ENCODE measurements at places on chromosomes 5 and 9.

- no peak for DNase-seq
Measured at GRCh38 chr5:82971901-82972300, 105.3 kb downstream of the TMEM167A start.

DNA sequence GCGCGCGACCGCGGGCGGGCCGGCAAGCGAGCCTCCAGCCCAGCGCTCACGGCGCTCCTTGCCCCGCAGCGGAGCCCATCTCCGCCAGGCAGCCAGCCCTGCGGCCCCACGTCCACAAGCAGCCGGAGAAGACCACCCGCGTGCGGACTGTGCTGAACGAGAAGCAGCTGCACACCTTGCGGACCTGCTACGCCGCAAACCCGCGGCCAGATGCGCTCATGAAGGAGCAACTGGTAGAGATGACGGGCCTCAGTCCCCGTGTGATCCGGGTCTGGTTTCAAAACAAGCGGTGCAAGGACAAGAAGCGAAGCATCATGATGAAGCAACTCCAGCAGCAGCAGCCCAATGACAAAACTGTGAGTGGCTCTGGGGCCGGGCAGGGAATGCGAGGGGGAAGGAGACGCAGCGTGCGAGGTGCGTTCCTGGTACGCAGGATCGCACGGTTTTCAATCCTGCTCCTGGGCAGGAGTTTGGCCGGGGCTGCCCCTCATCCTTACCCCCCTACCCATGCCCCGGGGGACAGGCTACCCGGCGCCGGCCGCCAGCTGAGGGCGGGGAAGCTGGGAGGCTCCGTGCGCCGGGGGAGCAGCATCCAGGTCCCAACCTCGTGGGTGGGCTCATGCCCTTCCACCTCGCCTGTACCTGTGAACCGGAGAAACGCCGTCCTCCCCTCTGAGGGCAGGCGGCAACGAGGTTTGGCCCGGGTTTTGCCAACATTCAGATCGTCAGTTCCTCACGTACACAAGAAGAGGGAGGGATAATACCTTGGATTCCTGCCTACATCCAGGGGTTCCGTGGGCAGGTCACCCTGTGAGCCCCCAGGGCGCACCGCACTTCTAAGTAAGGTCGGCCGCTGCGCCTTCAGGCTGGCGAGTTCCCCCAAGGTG is 6.6 kb downstream of the ISL1 start:
- no peak for DNase-seq

DNA sequence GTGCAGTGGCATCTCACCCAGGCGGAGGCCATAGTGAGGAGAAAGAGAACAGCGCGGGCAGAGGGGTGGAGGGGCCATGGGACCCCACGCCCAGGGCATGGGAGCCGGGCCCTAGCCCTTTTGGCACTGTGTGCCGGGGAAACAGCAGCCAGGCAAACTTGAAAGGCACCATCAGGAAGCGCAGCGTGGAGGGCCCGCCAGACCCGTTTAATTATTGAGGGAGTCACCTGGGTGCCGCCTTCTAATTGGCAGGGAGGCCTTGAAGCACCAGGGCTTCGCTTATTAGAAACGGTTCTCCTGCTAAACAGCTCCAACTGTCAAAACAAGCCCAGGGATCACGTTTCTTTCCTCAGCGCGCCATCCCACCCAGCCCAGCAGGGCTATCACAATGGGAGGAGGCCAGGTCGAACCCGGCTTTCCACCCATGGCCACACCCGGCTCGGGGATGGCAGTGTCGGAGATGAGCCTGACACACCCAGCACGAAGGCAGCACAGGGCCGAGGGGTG is 104.6 kb upstream of the SARDH start:
- no peak for DNase-seq

- DNase-seq = no peak
Measured at GRCh38 chr9:135776893-135777622, 75.1 kb downstream of the KCNT1 start.

DNA sequence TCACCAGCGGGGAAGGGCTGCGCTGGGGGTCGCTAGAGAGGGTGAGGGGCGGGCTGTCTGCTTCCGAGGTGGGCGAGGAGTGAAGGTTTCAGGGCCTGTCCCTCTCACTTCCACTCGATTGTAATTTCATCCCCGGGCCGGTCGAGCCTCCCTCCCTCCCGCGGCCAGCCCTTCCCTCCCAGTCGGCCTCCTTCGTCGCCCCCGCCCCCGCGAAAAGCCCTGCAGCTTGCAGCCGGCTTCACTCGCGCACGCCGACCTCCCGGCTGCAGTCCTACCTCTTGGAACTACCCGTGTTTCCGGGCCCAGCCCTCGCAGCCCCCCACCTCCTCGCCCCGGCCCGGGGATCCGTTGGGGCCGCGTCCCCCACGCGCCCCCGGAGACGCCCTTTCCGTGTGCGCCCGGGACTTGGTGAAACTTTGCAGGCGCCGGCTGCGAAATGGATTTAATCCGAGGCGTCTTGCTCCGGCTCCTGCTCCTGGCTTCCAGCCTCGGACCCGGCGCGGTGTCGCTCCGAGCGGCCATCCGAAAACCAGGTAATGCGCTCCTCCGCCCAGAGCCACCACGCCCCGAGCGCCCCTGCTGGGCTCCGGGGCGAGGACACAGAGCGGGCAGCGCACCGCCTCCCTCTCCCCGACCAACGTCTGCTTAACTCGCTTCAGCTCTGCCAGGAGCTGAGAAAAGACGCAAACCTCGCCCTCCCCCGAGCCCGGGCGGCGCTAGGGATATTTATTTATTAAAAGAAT is at the start of gene EGFLAM:
TSS of gene EGFLAM (plus strand) at position 241 of the 743 bp plus-strand sequence. CDS start at position 437, 196 bp downstream.
- no peak for DNase-seq

- DNase-seq = no peak
Measured at GRCh38 chr5:3364941-3365340, 230.7 kb upstream of the IRX1 start.

GRCh38 chr5:14748180-14748900 is 83.8 kb downstream of the OTULIN start:
- no peak for DNase-seq

DNA sequence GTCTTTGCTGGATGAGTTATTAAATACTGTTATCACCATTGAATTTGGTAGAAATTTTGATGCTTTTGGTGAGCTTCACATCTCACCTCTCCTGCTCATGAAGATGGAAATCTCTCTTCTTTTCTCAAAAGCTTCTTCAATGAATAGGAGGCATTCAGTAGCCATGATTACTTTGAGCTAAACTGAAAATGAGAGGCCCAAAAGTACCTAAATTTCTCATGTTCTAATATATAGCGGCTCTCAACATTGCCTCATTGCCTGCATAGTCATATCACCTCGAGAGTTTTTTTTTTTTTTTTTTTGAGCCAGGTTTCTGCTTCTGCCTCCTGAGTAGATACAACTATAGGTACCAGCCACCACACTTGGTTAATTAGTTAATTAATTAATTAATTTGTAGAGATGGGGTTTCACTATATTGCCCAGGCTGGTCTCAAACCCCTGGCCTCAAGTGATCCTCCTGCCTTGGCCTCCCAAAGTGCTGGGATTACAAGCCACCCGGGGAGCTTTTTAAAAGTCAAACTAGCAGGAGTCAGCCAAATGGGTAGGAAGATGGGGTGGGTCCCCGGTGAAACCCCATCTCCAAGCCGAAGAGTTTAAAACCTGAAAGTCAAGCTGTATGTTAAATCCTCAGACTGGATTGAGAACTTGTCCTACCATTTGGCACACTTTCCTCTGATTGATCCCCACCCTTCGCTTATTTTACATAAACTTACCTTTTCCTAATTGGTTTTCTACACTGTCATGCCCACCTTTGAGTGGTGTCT is 169.0 kb downstream of the DOCK2 start:
- no peak for DNase-seq

GRCh38 chr9:122821278-122821943 is 7.0 kb downstream of the PDCL start:
- DNase-seq = no peak

GRCh38 chr9:7163932-7164331 is 406.2 kb downstream of the KDM4C start:
- no peak for DNase-seq

DNA sequence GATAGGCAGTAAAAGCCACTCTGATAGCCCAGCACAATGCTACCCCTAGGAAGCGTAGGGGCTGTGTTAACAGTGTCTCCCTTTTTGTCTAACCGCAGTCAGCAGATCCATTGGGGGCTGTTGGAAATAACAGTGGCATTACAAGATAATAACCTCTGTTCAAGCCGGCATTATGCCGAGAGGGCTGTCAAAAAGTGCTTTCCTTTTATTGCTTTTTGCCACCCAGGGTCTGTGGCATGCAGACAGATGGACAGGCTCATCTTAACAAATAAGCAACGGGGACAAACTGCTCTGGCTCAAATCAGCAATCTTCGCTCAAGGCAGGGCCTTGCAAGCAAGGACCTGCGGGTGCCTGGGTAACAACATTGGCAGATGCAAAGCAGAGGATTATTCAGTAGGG is 123.3 kb downstream of the TLR4 start:
- no peak for DNase-seq

- DNase-seq = no peak
Measured at GRCh38 chr9:37801959-37802711, 1.5 kb downstream of the DCAF10 start.

- no peak for DNase-seq
Measured at GRCh38 chr5:112649882-112650281, 87.8 kb upstream of the APC start.

- no peak for DNase-seq
Measured at GRCh38 chr5:79526493-79526892, 12.6 kb upstream of the HOMER1 start.

- DNase-seq = no peak
Measured at GRCh38 chr9:77957652-77958051, 74.0 kb downstream of the GNAQ start.

DNA sequence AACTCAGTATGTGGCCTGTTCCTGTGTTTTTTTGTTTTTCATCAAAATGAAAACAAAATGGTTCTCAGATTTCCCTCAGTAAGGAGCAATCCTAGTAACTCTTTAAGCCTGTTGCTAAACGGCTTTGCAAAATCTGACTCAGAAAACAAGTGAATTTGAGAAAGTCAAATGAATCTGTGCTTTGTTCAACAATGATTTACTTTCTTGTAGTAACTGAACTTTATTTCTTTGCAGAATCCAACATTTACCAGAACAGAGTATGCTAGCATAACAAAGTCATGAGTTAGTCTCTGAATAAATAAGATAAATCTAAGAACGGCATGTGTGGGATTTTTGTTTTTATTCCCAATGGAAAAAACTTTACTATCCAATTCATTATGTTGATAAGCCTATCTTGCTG is 93.8 kb downstream of the OXCT1 start:
- no peak for DNase-seq

- DNase-seq = no peak
Measured at GRCh38 chr5:39759701-39760100, 334.9 kb upstream of the DAB2 start.

DNA sequence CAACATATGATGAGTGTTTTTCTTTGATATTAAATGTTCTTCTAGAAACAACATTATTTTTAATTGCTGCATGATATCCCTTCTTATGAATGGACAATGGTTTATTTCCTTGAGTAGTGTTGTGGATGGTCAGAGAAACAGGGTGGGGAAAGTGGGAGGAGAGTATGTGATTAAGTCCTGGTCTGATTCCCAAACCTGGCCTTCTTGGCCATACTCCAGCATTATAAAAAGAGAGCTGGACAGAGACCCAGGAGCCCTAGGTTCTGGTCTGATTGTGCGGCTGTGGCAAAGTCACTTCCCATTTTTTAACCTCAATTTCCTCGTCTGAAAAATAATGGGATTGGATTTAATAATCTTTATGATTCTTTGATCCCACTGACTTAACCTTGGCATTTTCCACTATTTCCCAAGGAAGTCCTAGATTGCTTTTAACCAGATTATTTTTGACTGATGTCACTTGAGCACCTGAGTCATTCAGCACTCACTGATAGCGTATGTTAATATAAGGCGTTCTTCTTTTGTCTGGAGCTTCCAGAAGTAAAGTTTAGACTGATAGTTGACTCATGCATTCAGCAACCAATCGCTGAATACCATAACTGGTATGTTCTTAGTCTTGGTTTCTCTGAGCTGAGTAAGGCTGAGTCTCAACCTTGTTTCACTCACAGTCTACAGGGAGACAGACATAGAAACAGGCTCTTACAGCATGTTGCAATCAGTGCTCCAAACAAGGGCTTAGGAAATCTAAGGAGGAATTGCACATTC is 26.2 kb downstream of the OSMR start:
- no peak for DNase-seq

DNA sequence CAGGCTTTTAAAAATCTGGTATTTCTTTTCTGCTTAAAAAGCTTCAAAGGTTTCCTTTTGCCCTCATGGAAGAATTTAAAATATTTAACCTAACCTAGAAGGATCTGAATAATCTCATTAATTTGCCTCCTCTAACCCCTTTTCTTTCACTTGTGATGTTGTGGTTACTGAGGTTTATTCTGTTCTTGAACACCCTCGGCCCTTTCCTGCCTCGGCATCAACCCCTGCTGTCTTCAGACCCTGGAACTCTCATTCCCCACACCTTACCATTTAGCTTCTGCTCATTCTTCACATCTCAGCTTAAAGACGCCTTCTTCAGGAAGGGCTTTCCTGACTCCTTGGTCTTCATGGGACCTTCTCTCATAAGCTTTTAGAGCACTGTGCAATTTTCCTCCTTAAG is 131.4 kb upstream of the MAN2A1 start:
- DNase-seq = no peak

GRCh38 chr5:140785905-140786686 is at the start of gene PCDHA1:
TSS of gene PCDHA1 (plus strand) at chr5:140786140.
- DNase-seq = no peak

DNA sequence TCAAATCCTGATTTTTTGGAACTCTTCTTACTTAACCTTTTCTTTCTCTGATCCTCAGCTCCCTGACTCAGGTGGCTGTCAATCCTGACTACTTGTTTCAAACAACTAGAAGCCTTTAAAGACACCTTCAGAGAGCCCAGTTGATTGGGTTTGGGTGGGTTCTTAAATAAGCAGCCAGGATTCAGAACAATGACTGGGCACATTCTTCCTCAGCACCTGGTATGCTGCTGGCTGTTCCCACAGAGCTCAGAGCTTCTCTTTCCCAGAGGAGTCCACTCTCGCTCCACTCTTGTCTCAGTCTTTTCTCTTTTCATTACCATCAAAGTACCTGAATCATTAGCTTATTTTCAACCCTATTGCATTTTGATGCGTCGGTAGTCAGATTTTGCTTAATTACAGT is 22.5 kb downstream of the PCSK5 start:
- DNase-seq = no peak

DNA sequence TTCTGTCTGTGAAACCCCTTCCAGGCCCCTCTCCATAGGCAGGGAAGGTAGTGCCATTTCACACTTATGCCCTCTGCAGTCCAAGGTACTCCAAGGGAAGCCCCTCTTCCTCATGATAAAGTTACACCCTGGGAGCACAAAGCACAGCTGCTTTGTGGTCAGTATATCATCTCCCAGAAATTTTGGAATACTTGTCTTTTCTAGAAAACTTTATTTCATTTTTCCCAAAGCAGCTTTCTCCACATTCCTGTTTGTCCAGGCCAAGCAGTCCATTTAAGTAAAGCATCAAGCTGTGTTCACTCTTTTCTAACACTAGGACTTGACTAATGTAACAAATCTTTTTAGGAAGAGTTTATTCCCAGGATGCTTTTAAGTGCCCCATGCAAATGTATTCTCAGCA is 371.8 kb upstream of the RGMB start:
- DNase-seq = no peak

DNA sequence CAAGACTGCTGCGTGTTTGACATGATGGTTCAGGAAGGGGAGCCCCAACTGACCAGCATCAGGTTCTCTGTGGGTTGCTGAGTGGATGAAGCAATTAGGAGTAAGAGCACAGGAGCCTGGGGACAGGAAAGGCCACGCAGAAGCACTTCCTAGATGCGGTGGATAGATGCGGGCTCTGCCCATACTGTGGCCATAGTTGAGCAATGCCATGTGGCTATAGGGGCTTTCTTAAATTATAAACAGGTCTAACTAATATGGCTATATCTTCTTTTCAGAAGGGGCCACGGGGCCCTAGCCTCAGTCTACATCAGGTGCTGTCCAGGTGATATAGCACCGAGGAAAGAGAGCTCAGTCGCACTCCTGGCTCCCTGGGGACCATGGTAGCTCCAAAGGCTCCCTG is 198.6 kb downstream of the GADD45G start:
- no peak for DNase-seq

All from NCI-H774 (cell line).